ENCODE measurements at places on chromosomes 1 and 21. TPM values are rescaled to one million over a fixed set of nuclear protein-coding genes. Genes with fewer than 3 reads are reported as not detected.

DNA sequence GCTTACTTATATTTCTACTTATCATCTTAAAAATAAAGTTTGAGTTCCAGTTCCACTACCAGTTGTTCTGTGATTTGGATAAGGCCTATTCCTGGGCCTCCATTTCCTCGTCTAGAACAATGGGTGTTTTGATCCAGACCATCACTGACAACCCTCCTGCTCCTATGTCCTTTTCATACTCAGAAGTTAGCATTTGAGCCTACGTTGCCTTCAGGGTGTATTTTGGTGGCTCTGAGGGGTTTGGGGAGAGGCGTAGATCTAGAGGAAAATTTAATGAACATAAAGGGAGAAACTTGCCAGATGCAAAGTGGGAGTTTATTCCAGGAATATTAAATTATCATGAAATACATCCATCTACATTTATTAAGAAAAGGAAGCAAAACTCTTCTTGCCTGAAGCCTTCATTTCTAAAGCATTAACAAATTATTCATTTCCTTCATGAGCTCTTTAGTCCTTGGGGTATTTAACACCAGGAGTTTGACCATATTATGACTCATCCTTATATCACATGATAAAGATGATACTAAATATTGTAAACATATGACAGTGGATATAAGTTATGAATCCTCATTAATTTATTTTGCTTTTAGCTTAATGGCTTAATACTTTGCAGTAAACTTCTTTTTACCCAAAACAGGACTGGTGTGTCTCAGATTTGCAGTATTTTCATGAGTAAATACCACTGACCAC lies 47.2 kb upstream of the SYT14 start:
- no peak overlapping the region for H3K27ac ChIP-seq
- DNase-seq = no peak
- H3K4me1 ChIP-seq = peaks cover 12% of the 10 kb centered on the region
- no peak overlapping the region for H3K4me3 ChIP-seq

GRCh38 chr1:109882288-109883245 lies 28.1 kb upstream of the CSF1 start:
- no peaks in the 10 kb centered on the region for H3K4me1 ChIP-seq
- H3K27me3 ChIP-seq = peaks cover 2% of the 10 kb centered on the region
- no peak overlapping the region for H3K27ac ChIP-seq
- H3K4me3 ChIP-seq = no peak overlapping the region
- no peak for DNase-seq

- H3K27me3 ChIP-seq = no peaks in the 10 kb centered on the region
- H3K27ac ChIP-seq = no peak overlapping the region
- H3K4me1 ChIP-seq = no peaks in the 10 kb centered on the region
Observed at GRCh38 chr1:224563666-224564065, 52.5 kb upstream of the CNIH3 start.

DNA sequence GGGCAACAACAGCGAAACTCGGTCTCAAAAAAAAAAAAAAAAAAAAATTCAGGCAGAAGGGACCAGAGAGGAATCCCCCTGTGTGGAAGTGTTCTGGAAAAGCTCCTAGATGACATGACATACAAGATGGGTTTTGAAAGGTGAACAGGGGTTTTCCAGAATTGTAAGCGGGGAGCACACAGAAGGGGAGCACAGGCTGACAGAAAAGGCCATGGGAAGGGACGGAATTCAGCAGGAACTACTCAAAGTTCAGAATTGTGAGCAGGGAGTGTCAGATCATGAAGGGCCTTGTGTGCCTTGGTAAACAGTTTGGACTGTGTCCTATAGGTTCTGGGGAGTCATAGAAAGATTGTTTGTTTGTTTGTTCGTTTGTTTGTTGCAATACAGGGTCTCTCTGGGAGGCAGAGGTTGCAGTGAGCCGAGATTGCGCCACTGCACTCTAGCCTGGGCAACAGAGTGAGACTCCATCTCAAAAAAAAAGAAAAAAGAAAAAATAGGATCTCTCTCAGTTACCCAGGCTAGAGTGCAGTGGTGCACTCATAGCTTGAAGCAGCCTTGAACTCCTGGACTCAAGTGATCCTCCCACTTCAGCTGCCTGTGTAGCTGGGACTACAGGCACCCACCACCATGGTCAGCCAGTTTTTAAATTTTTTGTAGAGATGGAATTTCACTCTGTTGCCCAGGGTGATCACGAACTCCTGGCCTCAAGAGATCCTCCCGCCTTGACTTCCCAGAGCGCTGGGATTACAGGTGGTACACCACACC lies 1.2 kb upstream of the RHBDL2 start:
- no peak overlapping the region for H3K27ac ChIP-seq
- H3K36me3 ChIP-seq = no peaks in the 10 kb centered on the region
- H3K27me3 ChIP-seq = peaks cover 11% of the 10 kb centered on the region
- no peak for DNase-seq

- DNase-seq = peak; percentile 55
- H3K36me3 ChIP-seq = no peaks in the 10 kb centered on the region
- H3K27me3 ChIP-seq = peaks cover 23% of the 10 kb centered on the region
- no peaks in the 10 kb centered on the region for H3K4me1 ChIP-seq
Observed at GRCh38 chr1:10785728-10786638, 10.5 kb downstream of the CASZ1 start.

- no peaks in the 10 kb centered on the region for H3K36me3 ChIP-seq
- no peak overlapping the region for H3K4me3 ChIP-seq
- no peak for DNase-seq
- H3K4me1 ChIP-seq = peaks cover 20% of the 10 kb centered on the region
Observed at GRCh38 chr1:235996048-235996785, 68.7 kb downstream of the NID1 start.

- peaks cover under 1% of the 10 kb centered on the region for H3K27me3 ChIP-seq
- H3K36me3 ChIP-seq = no peaks in the 10 kb centered on the region
- H3K4me1 ChIP-seq = no peaks in the 10 kb centered on the region
- no peak for DNase-seq
- no peak overlapping the region for H3K27ac ChIP-seq
Observed at GRCh38 chr1:44602634-44603628, 71.3 kb downstream of the TMEM53 start.

DNA sequence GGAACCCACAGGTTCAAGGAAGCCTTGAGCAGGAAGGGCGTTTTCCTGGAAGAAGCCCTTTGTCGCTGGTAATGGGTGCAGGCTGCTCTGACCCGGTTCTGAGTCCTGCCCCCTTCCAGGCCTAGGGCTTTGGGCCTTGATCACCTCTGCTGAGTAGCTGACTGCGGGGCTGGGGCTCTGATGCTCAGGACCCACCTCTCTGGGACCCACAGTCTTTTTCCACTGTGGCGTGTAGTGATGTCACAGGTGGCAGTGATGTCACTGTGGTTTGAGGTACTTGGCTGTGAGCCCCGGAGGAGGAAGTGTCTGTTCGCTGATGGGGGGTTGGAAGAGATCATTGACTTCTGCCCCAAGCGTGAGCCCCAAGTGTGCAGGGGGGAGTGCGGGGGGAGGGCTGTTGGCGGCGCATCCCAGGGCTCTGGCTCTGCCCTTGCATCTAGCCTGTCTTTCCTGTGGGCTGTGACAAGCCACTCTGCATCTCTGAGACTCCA lies 6.9 kb downstream of the TNFRSF1B start:
- H3K4me1 ChIP-seq = peaks cover 85% of the 10 kb centered on the region
- peaks cover 14% of the 10 kb centered on the region for H3K36me3 ChIP-seq

GRCh38 chr1:181257117-181257516 lies 168.6 kb downstream of the IER5 start:
- no peak for DNase-seq
- no peaks in the 10 kb centered on the region for H3K4me1 ChIP-seq
- H3K36me3 ChIP-seq = no peaks in the 10 kb centered on the region
- no peak overlapping the region for H3K4me3 ChIP-seq
- H3K27me3 ChIP-seq = peaks cover 21% of the 10 kb centered on the region
- H3K27ac ChIP-seq = no peak overlapping the region

DNA sequence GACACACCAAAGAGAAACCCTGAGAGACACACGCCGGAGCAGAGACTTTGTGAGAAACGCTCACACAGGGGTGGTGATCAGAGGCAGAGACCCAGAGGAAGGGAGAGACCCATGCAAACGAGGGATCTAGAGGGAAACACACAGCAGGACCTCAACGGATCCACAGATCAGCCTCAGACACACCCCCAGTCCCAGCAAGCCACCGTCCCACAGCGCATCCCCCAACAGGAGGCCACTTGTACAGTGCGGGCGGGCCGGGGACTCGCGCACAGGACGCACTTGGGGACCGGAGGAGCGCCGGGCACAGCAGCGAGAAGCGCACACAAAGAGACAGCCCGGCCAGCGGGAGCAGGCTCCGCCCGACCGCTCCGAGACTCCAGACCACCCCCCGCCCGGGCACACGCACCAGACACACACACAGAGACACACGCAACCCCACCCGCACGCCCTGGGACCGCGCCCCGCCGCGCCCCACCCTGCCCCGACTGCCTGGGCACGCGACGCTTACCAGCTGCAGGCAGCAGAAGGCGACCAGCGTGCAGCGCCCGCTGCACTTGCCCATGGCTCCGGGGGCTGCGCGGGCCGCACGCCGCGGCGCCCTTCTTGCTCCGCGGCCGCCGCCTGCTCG lies 587 bp downstream of the NKAIN1 start:
- DNase-seq = no peak
- no peak overlapping the region for H3K27ac ChIP-seq
- H3K27me3 ChIP-seq = peaks cover 46% of the 10 kb centered on the region
- peaks cover 11% of the 10 kb centered on the region for H3K4me1 ChIP-seq
- H3K4me3 ChIP-seq = peak overlapping the region; percentile 26
- no peaks in the 10 kb centered on the region for H3K36me3 ChIP-seq

- H3K36me3 ChIP-seq = no peaks in the 10 kb centered on the region
- H3K4me1 ChIP-seq = no peaks in the 10 kb centered on the region
- no peak for DNase-seq
- no peaks in the 10 kb centered on the region for H3K27me3 ChIP-seq
Observed at GRCh38 chr1:101051688-101052638, 26.4 kb upstream of the DPH5 start.

- no peak overlapping the region for H3K4me3 ChIP-seq
- no peak for DNase-seq
- no peaks in the 10 kb centered on the region for H3K36me3 ChIP-seq
- H3K27me3 ChIP-seq = no peaks in the 10 kb centered on the region
- H3K27ac ChIP-seq = no peak overlapping the region
- peaks cover 2% of the 10 kb centered on the region for H3K4me1 ChIP-seq
Observed at GRCh38 chr1:27955076-27955475, 4.7 kb upstream of the XKR8 start.

DNA sequence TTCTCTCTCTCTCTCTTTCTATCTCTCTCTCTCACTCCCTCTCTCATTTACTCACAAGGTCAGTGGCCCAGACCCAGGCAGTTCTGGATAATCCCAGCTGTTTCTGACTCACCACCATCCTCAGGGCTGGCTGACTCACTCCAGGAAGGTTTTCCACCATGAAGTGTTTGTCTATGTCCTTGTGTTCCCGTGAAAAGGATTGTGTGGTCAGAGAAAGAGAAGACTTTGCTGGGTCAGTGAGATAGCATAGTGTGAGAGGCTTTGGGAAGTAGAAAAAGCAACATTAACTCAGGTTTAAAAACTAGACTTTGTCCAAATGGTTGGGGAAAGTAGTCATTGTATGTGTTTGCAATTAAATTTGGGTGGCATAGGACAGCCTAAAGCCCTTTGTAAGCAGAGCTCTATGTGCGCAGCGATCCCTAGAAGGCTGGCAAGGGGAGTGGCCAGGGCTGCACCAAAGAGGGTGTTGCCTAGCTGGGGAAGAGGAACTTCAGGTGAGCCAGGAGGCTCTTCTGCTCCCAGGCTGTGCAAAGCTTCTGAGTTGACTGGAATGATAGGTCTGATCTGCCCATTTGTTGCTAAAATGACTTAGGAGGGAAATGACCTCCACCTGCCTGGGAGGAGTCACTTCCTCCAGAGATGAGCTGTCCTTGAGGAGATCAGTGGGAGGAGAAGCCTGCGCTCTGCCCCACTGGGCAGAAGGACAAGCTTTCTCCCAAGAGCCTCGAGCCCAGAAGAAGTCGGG lies 4.9 kb upstream of the CAPN2 start:
- no peak for DNase-seq
- no peaks in the 10 kb centered on the region for H3K36me3 ChIP-seq
- H3K4me3 ChIP-seq = no peak overlapping the region
- H3K4me1 ChIP-seq = peaks cover 22% of the 10 kb centered on the region

DNA sequence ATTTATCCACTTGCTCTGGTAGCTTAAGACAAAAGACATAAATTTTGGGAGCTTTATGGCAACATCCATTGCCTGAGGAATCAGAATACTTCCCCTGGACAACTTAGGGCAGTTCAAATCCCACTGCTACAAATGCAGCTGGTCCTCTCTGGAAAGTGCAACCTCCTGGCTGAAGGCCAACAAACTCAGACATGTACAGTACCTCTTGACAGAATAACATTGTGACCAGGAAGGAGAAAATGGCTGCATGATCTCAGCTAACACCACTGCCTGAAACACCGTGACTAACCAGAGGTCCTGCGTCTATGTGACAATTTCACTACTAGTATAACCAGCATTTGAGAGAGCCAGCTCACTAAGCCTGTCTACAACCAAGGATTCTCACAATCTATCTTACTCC lies 218.9 kb downstream of the CRB1 start:
- H3K27me3 ChIP-seq = peaks cover 18% of the 10 kb centered on the region
- H3K36me3 ChIP-seq = no peaks in the 10 kb centered on the region
- peaks cover under 1% of the 10 kb centered on the region for H3K4me1 ChIP-seq
- H3K4me3 ChIP-seq = no peak overlapping the region

DNA sequence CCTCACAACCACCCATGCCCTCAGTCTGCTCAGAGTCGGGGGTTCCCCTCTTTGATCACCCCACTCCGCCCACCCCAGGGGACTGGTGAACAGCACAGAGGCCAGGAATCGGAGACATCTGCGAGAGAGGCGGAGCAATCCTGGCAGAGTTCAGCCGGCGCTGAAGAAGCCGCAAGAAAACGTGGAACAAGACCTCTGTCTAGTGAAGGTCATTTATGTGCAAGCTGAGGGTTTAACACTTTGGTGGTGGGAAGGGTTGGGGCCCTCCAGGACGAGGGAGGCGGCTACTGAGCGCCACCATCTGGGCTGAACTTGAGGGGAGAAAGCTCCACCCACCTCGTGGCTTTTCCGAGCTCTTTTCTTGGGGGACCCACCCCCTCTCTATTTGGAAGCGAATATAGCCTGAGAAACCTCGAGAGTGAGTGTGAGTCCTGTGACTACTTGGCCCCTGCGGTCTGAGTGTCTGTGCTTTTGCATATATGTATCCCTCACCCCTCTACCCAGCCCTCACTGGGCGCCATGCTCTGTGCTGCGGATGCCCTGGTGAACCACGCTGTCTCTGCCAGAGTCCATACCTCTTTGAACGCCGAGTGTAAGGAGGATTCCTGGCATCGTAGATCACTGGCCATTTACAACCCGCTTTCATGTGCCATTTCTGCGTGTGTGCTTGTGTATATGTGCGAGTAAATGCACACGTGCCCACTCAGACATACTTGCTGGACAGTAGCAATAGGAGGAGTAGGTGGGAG lies 1.2 kb upstream of the EPHA10 start:
- H3K27me3 ChIP-seq = peaks cover 80% of the 10 kb centered on the region
- no peaks in the 10 kb centered on the region for H3K36me3 ChIP-seq
- no peak overlapping the region for H3K27ac ChIP-seq
- H3K4me3 ChIP-seq = no peak overlapping the region

- no peaks in the 10 kb centered on the region for H3K4me1 ChIP-seq
- no peak overlapping the region for H3K4me3 ChIP-seq
- H3K27me3 ChIP-seq = no peaks in the 10 kb centered on the region
- no peak overlapping the region for H3K27ac ChIP-seq
- H3K36me3 ChIP-seq = no peaks in the 10 kb centered on the region
Observed at GRCh38 chr1:178196631-178197030, 102.7 kb downstream of the RASAL2 start.

GRCh38 chr21:35057428-35057827 lies 8.3 kb upstream of the RUNX1 start:
- H3K4me3 ChIP-seq = peak overlapping the region; percentile 82
- peaks cover 51% of the 10 kb centered on the region for H3K4me1 ChIP-seq
- H3K36me3 ChIP-seq = peaks cover 5% of the 10 kb centered on the region
- H3K27ac ChIP-seq = peak overlapping the region; percentile 87
- H3K27me3 ChIP-seq = no peaks in the 10 kb centered on the region

BCL2L15 gene
- 1.3 TPM for total RNA-seq

MTARC1 gene
- 0.17 TPM for total RNA-seq

SYF2 gene
- 32.7 TPM for total RNA-seq

FAM72C gene
- total RNA-seq = 6.0 TPM

SYNJ1 gene
- 17.4 TPM for total RNA-seq

NPHS2 gene
- total RNA-seq = not detected

AMY1A gene
- not detected for total RNA-seq

CXADR gene
- not detected for total RNA-seq
